ENCODE measurements at places on chromosomes 2 and 18.

GRCh38 chr2:152037743-152038435 is 61.0 kb downstream of the CACNB4 start:
- DNase-seq = no peak

GRCh38 chr2:8877894-8878293 is 40.5 kb upstream of the KIDINS220 start:
- no peak for DNase-seq

- no peak for DNase-seq
These were observed 173.2 kb downstream of the MYCN start for GRCh38 chr2:16113568-16113967.

DNA sequence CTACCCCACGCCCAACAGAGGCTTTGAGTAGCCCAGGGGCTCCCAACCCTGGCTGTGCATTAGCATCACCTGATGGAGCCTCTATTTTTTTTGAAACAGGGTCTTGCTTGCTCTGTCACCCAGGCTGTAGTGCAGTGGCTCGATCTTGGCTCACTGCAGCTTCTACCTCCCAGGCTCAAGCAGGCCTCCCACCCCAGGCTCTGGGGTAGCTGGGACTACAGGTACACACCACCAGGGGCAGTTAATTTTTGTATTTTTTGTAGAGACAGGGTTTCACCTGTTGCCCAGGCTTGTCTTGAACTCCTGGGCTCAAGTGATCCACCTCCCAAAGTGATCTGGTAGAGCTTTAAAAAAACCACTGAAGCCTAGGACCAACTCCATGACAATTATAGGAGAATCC is 394.8 kb upstream of the ATP5MC3 start:
- no peak for DNase-seq

- DNase-seq = no peak
These were observed 39.5 kb upstream of the ARL4C start for GRCh38 chr2:234536178-234536965.

DNA sequence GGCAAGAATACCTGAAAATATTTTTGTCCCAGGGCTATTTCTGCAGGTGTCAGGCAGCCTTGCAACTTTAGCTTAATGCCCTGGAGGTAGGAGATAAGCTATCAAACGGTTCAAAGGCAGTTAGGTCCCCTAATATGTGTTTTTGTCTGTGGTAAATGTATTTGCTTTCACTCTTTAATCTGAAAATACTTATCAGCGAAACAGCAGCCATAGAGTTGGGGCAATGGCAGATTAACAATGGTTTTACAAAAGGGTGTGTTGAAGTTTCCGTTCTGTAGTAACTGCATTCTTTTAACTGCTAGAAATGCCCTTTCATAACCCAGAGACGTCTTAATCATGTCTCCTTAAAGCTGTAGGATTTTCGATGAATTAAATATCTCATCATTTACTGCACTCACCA is 265.0 kb upstream of the TRIB2 start:
- no peak for DNase-seq

DNA sequence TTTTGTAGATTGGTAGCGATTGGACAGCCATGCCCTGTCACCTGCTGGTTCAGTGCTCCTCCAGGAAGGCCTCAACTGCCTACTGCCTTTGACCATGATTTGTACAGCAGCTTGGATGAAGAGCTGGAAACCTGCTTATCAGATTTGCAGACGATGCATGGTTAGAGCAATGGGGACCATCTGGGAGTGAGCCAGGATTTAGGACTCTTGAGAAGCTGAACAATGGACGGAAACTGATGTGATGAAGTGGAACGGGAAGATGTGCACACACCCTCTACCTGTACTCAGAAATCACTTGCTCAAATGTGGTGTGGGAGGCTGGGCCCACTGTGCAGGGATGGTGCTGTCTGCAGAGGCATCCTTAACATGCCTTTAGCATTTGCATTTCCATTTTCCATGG is 57.2 kb downstream of the NCK2 start:
- no peak for DNase-seq

GRCh38 chr2:241088791-241089732 is 13.0 kb downstream of the MTERF4 start:
- DNase-seq = no peak

DNA sequence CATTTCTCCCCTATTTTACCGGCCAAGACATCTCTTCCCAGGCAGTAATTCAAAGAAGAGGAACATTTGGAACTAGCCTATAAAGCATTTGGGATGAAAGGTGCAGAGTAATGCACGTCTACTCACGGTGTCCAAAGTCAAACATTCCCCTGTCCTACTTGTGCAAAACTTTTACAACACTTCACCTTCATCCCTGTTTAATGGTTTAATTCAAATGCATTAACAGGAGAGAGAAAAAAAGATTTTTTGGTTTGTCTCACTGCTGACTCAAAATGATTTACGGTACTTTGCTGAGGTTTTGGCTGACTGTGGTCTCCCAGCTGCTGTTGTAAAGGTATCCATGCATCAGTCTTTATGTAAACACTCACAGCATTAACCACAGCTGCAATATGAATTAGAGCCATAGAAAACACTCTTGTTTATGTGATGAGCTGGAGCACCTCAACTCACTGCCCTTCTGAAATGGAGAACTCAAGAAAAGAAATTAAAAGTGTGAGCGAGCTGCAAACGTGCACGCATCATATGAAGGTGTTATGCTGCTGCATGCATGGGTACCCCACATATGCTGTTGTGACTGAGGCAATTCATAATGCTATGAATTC is 220.5 kb downstream of the PIEZO2 start:
- no peak for DNase-seq

GRCh38 chr2:74873678-74874640 is 40.0 kb downstream of the HK2 start:
- no peak for DNase-seq

- DNase-seq = no peak
These were observed 120.9 kb upstream of the CCDC195 start for GRCh38 chr2:224837066-224837465.

GRCh38 chr18:36153203-36153602 is 23.5 kb downstream of the ELP2 start:
- peak; percentile 64 for DNase-seq

DNA sequence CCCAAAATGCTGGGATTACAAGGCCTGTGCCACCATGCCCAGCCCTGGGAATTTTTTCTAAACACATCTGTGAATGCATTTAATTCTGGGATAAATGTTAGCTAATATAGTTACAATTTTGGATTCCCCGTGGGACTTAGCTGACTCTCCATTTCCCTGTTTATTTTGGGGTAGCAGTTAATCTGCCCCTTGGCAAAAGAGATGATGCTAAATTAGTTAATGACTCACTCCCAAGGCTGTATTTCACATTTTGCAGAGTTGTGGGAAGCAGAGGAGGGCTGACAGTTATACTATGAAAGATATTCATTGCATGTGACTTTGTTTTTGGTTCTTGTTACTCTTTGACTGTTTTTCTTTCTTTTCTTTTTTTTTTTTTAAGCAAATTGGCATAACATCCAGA is 3.2 kb downstream of the MTHFD2 start:
- DNase-seq = peak; percentile 72

- DNase-seq = no peak
These were observed 39.3 kb downstream of the PELI1 start for GRCh38 chr2:64104933-64105332.

DNA sequence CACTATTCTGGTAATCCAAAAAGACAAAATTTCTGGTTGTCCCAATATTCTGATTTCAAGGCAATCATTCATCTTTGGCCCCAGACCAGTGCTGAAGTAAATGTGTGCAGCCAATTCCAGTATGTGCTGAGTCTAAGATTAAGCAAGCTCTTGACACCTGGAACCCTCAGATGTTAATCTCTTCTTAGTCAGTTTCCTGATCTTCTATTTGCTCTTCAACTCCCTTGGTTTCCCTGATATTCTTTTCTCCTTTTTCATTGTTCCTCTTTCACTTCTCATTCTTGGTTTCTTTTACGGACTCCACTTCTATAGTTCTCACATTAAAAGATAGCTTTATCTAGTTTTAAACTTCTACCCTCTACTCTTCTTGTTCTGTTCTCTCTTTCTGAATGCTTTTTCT is 445.7 kb upstream of the FANCL start:
- DNase-seq = no peak

DNA sequence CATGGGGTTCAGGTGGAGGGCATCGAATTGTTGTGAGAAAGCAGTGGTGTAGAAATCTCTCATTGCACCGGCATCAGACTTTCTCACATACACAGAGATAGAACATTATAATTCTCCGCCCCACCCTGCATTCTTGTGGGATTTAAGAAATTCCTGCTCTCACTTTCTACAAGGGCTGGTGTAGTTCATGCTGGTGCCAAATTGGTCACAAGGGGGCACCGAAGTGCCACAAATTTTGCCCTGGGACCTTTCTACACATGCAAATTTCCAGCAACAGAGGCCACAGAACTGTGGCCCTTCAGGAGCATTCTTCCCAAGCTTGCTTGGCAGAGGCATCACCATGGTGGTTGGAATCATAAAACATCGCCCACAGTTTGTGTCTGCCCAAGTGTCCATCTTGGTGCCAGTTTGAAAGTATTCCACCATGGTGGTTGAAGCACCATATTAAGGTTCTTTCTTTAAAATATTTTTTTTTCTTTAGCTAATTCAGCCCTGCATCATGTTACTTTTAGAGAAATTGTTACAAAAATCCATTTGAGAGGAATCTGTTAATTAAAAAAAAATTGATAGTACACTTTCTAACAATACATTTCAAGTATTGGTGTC is 521.2 kb upstream of the FANCL start:
- DNase-seq = peak; percentile 52

DNA sequence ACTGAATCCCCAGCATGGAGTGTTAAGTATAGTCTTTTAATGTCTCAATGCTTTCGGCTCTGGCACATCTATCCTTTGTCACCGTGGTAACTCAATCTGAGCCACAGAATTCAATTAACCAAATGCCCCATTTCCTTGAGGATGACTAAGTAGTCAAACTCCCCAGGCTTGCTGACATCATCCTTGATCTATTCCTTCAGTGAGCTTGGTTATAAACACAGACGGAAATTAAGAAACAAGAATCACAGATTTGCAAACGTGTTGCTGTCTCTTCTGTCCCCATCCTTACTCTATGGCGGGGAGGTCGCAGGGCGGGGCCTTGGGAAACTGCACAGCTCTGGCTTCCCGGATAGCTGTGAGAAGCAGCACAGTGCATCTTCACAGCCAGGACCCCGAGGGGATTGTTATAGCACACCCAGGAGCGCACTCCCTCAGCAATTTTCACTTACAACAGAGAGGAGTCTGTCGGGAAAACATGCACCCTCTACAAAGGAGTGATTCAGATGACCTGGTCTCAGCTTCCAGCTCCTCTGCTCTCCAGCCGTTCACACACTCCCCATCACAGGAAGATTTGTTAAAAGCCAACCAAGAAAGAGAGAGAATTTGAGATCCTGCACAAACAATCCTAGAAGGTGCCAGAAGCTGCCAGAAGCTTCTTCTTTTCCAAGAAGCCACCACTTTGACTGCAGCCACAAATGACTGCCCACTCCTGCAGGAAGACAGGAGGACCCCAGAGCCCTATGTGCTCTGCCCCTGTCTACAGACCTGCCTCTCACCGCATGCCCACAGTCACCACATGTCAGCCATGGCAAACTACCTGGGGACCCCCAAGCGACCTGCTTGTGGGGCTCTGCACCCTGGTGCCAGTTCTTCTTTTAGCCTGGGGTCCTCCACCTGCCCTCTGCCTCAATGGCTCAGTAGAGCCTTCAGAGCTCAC is 44.9 kb upstream of the YWHAQ start:
- DNase-seq = peak; percentile 95

DNA sequence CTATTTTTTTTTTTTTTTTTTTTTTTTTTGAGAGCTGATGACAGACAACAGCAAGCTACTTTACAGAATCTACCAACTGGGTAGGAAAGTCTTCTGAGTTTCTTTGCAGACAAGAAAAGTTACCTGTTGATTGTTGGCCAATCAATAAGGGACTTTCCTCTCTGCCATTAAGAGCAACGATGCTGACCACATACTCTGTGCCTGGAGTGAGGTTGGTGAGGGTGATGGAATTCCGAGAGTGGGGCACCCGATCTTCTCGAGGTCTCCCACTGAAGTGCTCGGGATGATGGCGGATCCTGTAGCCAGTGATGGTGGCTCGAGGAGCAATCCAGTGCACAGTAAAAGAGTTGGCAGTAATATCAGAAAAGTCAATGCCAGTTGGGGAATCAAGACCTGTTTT is 49.3 kb downstream of the FN1 start:
- no peak for DNase-seq

GRCh38 chr2:178275600-178275999 is 81.3 kb downstream of the OSBPL6 start:
- DNase-seq = no peak

- DNase-seq = peak; percentile 42
These were observed 4.4 kb downstream of the ANKRD29 start for GRCh38 chr18:23658285-23658684.

DNA sequence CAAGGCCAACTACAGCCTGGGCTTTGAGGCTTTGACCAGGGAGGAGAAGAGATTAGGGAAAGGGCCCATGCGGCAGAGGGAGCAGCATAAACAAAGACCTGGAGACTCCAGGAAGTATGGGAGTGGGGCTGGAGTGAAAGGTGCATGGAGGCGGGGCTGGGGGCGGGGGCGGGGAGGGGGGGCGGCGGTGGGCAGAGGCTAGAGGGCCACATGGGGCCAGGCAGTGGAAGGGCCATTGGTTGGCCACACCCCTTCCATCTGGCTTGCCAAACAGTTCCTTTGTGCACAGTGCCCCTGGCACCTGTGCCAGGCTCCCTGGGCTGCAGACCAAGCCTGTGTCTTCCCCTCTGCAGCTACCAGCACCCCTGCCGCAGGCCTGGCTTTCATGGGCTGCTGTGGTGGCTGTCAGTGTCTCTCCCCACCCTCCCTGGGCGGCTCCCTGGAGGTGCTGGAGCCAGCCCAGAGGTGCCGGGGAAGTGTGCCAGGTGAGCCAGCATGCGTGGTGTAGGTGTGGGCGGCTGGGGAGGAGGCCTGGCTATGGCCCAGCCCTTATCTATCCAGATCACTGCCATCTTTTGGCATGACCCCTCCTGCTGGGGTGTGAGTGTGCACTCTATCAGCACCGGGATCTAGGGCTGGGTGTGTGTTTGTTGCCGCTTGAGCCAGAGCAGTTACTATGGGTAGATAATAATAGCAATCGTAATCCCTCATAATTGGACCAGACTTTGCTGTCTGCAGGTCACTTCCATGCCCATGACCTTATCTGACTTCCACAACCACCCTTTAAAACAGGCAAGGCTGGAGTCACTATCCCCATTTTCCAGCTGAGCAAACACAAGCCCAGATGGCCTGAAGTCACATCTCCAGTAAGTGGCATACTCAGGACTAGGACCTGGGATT is 30.5 kb downstream of the DNMT3A start:
- no peak for DNase-seq

- no peak for DNase-seq
These were observed 4.7 kb upstream of the KCNF1 start for GRCh38 chr2:10906926-10907625.

- no peak for DNase-seq
These were observed 104.2 kb downstream of the SH3BP4 start for GRCh38 chr2:235055891-235056516.

DNA sequence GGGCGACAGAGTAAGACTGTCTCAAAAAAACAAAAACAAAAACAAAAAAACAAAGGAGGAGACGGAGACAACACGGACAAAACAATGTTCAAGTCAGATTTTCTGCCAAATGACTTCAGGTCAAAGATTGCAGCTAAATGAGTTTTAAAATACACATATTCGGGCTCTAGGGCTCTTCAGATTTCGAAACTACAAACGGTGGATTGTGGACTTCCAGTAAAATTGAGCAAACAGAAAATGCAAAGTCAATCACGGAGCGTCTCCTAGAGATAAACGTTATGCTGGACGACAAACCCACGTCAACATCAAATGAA is 558 bp downstream of the MRPS5 start:
- DNase-seq = no peak

- no peak for DNase-seq
These were observed 316.4 kb upstream of the ID2 start for GRCh38 chr2:8365331-8365910.

- DNase-seq = peak; percentile 24
These were observed 154.5 kb upstream of the RASGRP3 start for GRCh38 chr2:33321876-33322483.
